Left ventricle myocardium inferior (tissue), 1 donor: ENCODE measurements at places on chromosomes 1 and 21.

DNA sequence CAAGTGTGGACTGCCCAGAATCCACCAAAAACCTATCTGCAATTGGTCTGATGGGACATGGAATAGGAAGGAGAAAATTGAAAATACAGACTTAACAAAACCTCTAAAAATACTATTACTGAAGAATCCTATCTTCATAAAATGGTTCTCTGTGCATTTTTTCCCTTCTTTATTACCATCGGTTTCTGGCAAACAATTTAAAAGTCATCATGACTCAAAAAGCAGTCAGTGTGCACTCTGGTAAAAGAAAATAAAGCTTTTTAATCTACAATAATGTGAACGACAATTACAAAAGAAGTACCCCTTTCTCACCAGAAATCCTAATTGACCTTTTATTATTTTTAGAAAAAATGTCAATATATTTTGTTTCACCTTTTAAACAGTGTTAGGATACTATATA lies 186.3 kb downstream of the TPR start:
- no peak overlapping the region for H3K27ac ChIP-seq
- H3K4me1 ChIP-seq = peaks cover 3% of the 10 kb centered on the region
- H3K36me3 ChIP-seq = peaks cover 5% of the 10 kb centered on the region
- no peaks in the 10 kb centered on the region for H3K27me3 ChIP-seq
- DNase-seq = no peak
- no peak overlapping the region for H3K4me3 ChIP-seq

- H3K27me3 ChIP-seq = no peaks in the 10 kb centered on the region
- no peak for DNase-seq
- H3K4me1 ChIP-seq = peaks cover 97% of the 10 kb centered on the region
- no peaks in the 10 kb centered on the region for H3K36me3 ChIP-seq
- H3K27ac ChIP-seq = peak overlapping the region; percentile 67
- H3K4me3 ChIP-seq = no peak overlapping the region
Observed at GRCh38 chr1:237183963-237184540, 142.1 kb downstream of the RYR2 start.

- H3K27me3 ChIP-seq = peaks cover 47% of the 10 kb centered on the region
- H3K36me3 ChIP-seq = no peaks in the 10 kb centered on the region
- no peak overlapping the region for H3K4me3 ChIP-seq
- no peaks in the 10 kb centered on the region for H3K4me1 ChIP-seq
Observed at GRCh38 chr1:5562331-5562730, 429.9 kb downstream of the NPHP4 start.

GRCh38 chr1:180155182-180155682 lies 563 bp downstream of the QSOX1 start:
- H3K27me3 ChIP-seq = no peaks in the 10 kb centered on the region
- peak overlapping the region; percentile 99 for H3K27ac ChIP-seq
- no peaks in the 10 kb centered on the region for H3K36me3 ChIP-seq
- H3K4me3 ChIP-seq = peak overlapping the region; percentile 100
- DNase-seq = no peak

- no peak overlapping the region for H3K4me3 ChIP-seq
- H3K4me1 ChIP-seq = no peaks in the 10 kb centered on the region
- no peaks in the 10 kb centered on the region for H3K36me3 ChIP-seq
- H3K27ac ChIP-seq = no peak overlapping the region
- DNase-seq = no peak
- no peaks in the 10 kb centered on the region for H3K27me3 ChIP-seq
Observed at GRCh38 chr1:68938051-68938666, 441.3 kb upstream of the DEPDC1 start.

- H3K4me1 ChIP-seq = no peaks in the 10 kb centered on the region
- no peak overlapping the region for H3K27ac ChIP-seq
- no peaks in the 10 kb centered on the region for H3K36me3 ChIP-seq
- DNase-seq = no peak
Observed at GRCh38 chr1:186518822-186519381, 58.0 kb upstream of the PDC start.

DNA sequence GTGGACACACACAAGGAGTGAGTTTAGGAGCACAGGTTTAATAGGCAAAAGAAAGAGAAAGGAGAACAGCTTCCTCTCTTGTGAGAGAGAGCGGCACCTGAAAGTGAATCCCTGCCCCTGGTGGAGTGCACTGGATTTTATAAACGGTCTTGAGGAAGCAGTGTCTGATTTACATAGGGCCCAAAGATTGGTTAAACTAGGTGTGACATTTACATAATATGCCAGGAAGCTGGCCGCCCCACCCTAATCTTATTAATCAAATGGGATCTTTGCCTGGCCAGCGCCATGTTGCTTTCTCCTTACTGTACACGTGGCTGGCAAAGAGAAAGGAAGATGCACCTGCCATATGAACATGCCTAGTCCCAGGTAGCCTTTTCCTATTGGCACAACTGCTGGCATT lies 38.7 kb downstream of the CFH start:
- H3K4me3 ChIP-seq = no peak overlapping the region
- DNase-seq = no peak
- H3K27ac ChIP-seq = no peak overlapping the region
- H3K36me3 ChIP-seq = no peaks in the 10 kb centered on the region
- no peaks in the 10 kb centered on the region for H3K27me3 ChIP-seq

DNA sequence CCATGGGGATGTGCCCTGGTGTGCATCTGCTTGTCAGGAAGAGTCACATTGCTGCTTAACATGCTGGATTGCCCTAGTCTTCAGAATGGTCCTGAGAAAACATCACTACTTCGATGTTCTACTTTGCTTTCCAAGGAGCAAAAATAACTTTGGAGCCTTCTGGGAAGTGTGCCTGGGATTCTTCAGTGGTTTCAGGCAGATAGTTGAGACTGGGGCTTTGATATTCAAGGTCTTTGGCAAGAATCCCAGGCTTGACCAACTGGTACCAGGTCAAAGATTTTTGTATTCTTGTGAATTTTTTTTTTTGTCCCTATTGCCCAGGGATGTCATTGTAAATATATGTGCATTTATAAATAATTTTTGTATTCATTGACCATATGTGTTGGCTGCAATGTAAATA lies 51.4 kb downstream of the LRIG2 start:
- H3K27ac ChIP-seq = no peak overlapping the region
- H3K36me3 ChIP-seq = peaks cover 80% of the 10 kb centered on the region
- no peak overlapping the region for H3K4me3 ChIP-seq
- no peak for DNase-seq

DNA sequence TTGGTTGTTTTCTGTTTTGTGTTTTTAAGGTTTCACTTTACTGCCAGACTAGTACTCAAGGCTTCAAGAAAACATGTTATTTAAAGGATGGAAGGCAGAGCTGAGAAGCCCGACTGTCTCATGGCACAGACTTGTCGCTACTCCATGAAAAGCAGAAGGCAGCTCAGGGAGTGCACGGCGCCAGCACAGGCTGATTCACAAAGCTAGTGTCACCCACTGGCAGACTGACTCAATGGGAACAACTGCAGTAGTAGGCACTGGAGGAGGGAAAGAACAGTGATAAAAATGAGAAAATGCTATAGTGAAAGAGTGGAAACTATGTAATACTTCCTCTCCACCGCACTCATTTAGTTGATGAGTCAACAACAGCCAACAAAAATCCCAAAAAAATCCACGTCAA lies 14.7 kb downstream of the HSF2BP start:
- no peak overlapping the region for H3K4me3 ChIP-seq
- no peaks in the 10 kb centered on the region for H3K27me3 ChIP-seq
- peaks cover 16% of the 10 kb centered on the region for H3K4me1 ChIP-seq
- DNase-seq = no peak
- no peaks in the 10 kb centered on the region for H3K36me3 ChIP-seq

GRCh38 chr21:23718446-23719285 lies 1888.6 kb downstream of the MRPL39 start:
- H3K27ac ChIP-seq = no peak overlapping the region
- no peak for DNase-seq
- H3K4me3 ChIP-seq = no peak overlapping the region
- H3K36me3 ChIP-seq = no peaks in the 10 kb centered on the region

DNA sequence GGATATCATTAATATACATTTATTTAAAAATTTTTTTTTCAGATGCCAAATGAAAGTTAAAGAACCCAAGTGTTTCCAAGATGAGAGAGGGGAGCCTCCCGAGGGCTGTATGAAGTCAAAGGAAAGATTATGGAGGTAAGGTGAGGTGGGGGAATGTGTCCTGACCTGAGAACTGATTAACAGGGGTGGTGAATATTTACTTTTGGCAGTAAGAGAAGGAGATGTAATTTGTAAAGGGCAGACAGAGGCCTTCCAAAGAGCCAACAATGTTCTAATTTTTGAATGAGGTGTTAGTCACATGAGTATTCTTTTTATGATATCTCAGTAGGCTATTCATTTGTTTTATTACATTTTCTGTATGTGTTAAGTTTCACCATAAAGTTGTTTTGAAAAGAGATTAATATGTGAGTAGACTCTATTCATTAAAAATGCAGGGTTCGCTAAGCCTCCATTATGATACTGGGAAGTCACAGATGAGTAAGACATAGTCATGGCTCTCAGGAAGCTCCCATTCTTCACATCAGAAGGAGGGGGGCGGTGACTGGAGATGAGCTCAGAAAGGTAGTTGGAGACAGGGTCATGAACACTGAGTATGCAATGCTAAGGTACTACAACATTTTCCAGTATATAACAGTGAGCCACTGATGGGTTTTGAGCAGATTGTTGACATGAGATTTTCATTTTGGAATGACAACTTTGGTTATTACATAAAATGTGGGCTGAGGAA lies 62.4 kb upstream of the TNFSF18 start:
- H3K4me3 ChIP-seq = no peak overlapping the region
- H3K27me3 ChIP-seq = no peaks in the 10 kb centered on the region
- H3K36me3 ChIP-seq = no peaks in the 10 kb centered on the region
- no peak overlapping the region for H3K27ac ChIP-seq
- peaks cover 5% of the 10 kb centered on the region for H3K4me1 ChIP-seq
- no peak for DNase-seq

DNA sequence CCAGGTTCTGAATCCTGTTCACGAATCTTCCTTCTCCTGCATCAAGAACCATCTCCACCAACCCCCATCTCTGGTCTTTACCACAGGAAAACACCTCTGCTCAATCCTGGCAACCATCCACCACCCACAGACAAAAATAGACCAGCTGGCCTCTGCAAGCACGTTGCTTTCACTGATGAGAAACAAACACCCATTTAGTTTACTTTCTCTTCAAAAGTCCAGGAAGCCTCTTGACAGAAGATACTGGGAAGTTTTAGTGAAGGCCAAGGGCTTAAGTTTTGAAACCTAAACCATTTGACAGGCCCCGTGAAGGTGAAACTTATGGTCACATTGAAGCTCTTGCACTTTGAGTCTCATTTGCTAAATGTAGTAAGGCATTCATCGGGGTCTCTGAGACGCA lies 122.6 kb upstream of the PPP2R5A start:
- H3K4me3 ChIP-seq = no peak overlapping the region
- DNase-seq = peak; percentile 48
- H3K36me3 ChIP-seq = no peaks in the 10 kb centered on the region
- H3K27me3 ChIP-seq = no peaks in the 10 kb centered on the region

- H3K36me3 ChIP-seq = peaks cover 25% of the 10 kb centered on the region
- H3K27me3 ChIP-seq = peaks cover 19% of the 10 kb centered on the region
- H3K27ac ChIP-seq = no peak overlapping the region
- DNase-seq = no peak
Observed at GRCh38 chr21:32626621-32627196, 14.5 kb upstream of the CFAP298 start.

DNA sequence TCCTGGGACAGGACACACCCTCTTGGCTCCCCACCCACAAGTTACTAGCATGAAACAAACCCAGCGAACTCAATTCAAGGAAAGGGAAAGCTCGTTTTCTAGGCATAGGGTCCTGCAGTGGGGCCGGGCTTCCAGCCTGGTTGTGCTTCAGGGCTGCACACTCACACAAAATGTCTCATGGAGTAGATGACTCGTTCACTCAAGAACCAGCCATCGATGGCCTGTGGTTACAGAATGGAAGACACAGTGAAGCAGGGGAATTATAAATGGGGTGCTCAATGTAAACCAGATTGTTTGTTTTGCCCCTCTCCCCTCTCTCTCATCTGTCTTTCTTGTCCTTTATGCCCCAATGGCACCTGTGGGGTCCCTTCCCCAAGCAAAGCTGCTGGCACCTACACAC lies 56.0 kb upstream of the COX20 start:
- DNase-seq = no peak
- no peak overlapping the region for H3K4me3 ChIP-seq
- no peaks in the 10 kb centered on the region for H3K36me3 ChIP-seq
- no peaks in the 10 kb centered on the region for H3K4me1 ChIP-seq

- H3K27me3 ChIP-seq = peaks cover 25% of the 10 kb centered on the region
- H3K4me3 ChIP-seq = no peak overlapping the region
- no peaks in the 10 kb centered on the region for H3K4me1 ChIP-seq
- DNase-seq = no peak
- H3K36me3 ChIP-seq = no peaks in the 10 kb centered on the region
Observed at GRCh38 chr1:230044729-230045128, 22.3 kb upstream of the GALNT2 start.

GRCh38 chr1:176208034-176208433 lies 948 bp upstream of the COP1 start:
- H3K4me1 ChIP-seq = peaks cover 51% of the 10 kb centered on the region
- peak overlapping the region; percentile 94 for H3K27ac ChIP-seq
- no peaks in the 10 kb centered on the region for H3K27me3 ChIP-seq
- no peak for DNase-seq
- no peaks in the 10 kb centered on the region for H3K36me3 ChIP-seq

GRCh38 chr1:14117700-14118099 lies 417.7 kb downstream of the PRDM2 start:
- no peak for DNase-seq
- no peak overlapping the region for H3K27ac ChIP-seq
- no peaks in the 10 kb centered on the region for H3K36me3 ChIP-seq

DNA sequence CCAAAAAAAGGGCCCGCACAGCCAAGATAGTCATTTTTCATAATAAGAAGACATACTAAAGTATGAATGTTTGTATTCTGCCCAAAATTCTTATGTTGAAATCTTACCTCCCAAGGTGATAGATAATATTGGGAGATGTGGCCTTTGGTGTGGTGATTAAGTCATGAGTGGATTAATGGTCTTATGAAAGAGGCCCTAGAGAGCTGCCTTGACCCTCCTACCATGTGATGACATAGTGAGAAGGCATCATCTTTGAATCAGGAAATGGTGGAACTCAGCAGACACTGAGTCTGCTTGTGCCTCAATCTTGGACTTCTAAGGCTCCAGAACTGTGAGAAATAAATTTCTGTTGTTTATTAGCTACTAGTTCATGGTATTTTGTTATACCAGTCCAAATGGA lies 11.8 kb upstream of the RNPC3 start:
- no peak overlapping the region for H3K27ac ChIP-seq
- no peak overlapping the region for H3K4me3 ChIP-seq
- no peaks in the 10 kb centered on the region for H3K27me3 ChIP-seq
- H3K4me1 ChIP-seq = no peaks in the 10 kb centered on the region
- no peak for DNase-seq

- DNase-seq = no peak
- H3K27me3 ChIP-seq = peaks cover 13% of the 10 kb centered on the region
- no peak overlapping the region for H3K27ac ChIP-seq
- peaks cover 11% of the 10 kb centered on the region for H3K4me1 ChIP-seq
Observed at GRCh38 chr1:31396633-31397351, 16.2 kb upstream of the SERINC2 start.

GRCh38 chr1:14614341-14614740 lies 15.9 kb downstream of the KAZN start:
- no peak for DNase-seq
- H3K27me3 ChIP-seq = peaks cover 59% of the 10 kb centered on the region
- H3K4me1 ChIP-seq = no peaks in the 10 kb centered on the region
- no peak overlapping the region for H3K4me3 ChIP-seq
